ENCODE measurements at places on chromosomes 11 and 22.

DNA sequence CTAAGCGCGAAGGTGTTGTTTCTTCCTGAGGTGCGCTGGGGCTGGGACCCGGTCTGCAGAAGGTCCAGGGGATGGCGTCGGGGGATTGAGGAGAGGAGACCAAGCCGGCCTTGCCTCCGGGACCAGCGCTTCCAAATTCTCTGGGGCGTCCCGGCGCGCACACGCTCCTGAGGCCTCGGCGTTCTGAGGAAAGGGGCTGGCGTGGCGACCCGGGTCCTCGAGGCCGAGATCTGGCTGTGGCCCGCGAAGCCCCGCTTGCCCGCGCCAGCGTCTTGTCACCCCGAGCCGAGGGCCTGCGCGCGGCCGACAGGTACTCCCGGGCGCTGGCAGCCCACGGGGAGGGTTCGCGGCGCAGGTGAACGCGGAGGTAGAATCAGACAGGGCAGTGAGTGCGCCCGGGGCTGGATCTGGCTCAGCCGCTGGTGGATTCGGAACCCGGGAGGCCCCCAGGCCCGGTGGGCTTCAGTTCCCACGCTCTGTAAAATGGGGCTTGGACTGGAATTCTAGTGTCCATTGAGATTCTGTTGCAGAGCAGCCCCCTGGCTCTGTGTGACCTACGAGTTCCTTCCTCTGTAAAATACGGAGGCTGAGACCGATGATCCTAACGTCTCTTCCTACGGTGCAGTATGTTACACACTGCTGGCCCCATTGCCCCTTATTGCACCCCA lies 14.7 kb downstream of the SSH3 start:
- no peak for DNase-seq

DNA sequence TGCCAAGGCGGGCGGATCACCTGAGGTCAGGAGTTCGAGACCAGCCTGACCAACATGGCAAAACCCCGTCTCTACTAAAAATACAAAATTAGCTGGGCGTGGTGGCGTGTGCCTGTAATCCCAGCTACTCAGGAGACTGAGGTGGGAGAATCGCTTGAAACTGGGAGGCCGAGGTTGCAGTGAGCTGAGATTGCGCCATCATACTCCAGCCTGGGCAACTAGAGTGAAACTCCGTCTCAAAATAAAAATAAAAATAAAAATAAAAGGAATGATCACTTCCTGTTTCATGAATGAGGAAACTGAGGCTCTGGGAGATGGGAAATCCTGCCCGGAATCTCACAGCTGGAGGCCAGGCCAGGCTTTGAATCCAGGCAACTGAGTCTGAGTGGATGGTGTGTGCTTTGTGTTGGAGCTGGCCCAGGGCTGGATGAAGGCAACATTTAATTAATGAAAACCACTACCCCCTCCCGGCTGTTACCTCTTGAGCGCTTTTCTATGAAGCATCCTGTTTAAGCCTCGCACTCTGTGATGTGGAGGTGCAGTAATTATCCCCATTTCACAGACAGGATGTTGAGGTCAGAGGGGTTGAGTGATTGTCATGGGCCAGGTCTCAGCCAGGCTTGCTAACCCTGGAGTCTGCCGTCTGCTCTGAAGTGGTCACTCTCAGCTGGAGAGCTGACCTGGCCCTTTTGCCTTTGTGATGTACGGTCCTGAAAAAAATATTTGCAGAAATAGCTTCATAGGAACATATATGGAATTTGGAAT lies 27.8 kb downstream of the LRP5 start:
- no peak for DNase-seq

DNA sequence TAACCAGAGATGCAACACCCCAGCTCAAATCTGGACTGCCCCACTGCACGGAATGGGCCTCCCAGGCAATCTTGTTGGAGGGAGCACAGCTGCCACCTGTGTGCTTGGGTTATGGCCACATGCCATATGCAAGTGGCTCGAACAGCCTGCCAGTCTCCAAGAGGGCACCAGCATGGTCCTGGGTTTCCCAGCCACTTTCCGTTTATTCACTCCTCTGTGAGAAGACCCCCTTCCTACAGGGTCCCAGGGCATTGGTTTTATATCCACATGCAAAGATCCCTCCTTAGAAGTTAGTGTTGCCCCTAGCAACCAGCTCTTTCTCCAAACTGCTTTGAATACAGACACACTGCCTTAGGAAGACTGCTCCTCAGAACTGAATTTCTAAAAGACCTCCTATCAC lies 487.8 kb downstream of the BUD13 start:
- no peak for DNase-seq

DNA sequence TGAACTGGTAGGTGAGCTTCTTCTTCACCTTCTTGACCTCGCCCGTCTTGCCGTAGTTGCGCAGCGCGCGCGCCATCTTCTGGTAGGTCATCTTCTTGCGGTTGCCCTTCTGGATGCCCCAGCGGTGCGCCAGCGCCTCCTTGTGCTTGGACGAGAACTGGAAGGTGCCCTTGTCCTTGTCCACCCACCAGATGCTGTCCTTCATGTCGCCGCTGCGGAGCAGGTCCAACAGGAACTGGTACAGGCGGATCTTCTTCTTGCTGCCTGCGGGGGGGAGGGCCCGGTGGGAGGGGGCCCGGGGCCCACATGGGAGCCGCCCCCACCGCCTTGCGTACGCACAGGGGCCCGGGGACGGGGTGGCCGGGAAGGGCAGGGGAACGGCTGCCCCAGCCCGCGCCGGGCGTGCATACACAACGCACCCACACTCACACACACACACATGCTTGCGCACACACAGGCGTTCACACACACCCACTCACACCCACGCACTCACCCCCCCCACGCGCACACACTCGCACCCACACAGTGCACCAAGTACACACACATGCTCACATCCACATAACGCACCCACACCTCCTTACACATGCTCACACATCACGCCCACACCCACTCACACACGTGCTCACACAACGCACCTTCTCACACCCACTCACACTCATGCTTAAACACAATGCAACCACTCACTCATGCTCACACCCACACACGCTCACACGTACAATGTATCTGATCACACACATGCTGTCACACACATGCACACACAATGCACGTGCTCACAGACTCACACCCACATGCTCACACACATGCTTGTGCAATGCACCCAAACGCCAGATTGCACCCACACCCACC lies 3.0 kb upstream of the MYBPC3 start:
- DNase-seq = peak; percentile 92

DNA sequence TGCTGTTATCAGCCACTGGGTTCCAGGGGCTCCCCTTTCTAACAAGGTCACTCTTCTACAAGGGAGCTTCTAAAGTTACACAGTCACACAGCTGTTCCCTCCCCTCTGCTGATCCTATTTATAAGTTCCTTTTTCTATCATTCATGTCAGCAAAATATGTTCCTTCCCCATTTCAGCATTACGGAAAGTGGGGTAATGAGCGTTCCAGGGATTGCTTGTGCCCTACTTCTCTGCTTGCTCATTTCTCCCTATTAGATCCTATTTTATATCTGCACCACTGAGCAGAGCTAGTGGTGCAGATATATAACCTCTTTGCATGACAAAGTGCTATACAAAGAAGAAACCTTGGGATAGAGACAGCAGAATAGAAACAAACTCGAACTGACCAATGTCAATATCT lies 22.7 kb upstream of the PLEKHB1 start:
- DNase-seq = no peak

DNA sequence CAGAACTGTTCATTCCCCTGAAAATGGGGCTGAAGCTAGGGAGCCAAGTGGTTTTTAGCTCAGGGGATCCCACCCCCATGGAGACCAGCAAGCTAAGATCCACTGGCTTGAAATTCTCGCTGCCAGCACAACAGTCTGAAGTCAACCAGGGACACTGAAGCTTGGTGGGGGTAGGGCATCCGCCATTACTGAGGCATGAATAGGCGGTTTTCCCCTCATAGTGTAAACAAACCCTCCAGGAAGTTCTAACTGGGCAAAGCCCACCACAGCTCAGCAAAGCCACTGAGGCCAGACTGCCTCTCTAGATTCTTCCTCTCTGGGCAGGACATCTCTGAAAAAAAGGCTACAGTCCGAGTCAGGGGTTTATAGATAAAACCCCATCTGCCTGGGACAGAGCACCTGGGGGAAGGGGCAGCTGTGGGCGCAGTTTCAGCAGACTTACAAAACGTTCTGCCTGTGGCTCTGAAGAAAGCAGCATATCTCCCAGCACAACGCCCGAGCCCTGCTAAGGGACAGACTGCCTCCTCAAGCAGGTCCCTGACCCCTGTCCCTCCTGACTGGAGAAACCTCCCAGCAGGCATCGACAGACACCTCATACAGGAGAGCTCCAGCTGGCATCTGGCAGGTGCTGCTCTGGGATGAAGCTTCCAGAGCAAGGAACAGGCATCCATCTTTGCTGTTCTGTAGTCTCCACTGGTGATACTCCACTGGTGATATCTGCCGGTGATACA lies 32.7 kb downstream of the GAB4 start:
- peak; percentile 24 for DNase-seq

GRCh38 chr22:49296561-49296960 lies 531.1 kb downstream of the BRD1 start:
- peak; percentile 38 for DNase-seq

- DNase-seq = no peak
Observed at GRCh38 chr11:26276798-26277424, 55.0 kb upstream of the ANO3 start.

DNA sequence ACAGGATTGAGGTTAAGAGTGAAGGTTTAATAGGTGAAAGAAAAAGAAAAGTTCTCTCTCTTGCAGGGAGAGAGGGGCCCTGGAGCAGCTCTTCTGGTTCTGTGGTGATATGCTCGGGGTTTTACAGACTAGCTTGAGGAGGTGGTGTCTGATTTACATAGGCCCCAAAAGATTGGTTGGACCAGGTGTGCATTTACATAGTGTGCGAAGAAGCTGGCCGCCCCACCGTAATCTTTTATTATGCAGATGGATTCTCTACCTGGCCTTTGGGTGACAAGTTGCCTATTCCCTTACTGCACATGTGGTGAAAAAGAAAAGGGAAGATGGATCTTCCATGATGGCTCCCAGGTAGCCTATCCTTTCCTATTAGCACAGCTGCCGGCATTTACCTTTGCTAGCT lies 219.9 kb upstream of the GRIA4 start:
- no peak for DNase-seq

DNA sequence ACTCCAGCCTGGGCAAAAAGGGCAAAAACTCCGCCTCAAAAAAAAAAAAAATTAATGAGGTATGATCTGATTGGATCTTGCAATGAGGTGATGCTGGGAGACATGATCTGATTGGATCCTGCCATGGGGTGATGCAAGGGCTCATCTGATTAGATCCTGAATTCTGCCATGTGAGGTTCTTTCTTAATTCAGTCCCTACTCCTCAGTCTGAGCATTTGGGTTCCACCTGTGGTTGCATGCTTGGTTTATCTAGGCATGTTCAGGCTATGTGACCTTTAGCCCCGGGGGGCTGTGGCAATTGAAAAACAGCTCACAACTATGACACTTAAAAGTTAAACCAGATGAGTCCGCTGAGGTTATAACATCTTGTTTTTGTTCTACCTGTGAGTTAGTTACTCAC lies 4.8 kb upstream of the TRIM6 start:
- no peak for DNase-seq

DNA sequence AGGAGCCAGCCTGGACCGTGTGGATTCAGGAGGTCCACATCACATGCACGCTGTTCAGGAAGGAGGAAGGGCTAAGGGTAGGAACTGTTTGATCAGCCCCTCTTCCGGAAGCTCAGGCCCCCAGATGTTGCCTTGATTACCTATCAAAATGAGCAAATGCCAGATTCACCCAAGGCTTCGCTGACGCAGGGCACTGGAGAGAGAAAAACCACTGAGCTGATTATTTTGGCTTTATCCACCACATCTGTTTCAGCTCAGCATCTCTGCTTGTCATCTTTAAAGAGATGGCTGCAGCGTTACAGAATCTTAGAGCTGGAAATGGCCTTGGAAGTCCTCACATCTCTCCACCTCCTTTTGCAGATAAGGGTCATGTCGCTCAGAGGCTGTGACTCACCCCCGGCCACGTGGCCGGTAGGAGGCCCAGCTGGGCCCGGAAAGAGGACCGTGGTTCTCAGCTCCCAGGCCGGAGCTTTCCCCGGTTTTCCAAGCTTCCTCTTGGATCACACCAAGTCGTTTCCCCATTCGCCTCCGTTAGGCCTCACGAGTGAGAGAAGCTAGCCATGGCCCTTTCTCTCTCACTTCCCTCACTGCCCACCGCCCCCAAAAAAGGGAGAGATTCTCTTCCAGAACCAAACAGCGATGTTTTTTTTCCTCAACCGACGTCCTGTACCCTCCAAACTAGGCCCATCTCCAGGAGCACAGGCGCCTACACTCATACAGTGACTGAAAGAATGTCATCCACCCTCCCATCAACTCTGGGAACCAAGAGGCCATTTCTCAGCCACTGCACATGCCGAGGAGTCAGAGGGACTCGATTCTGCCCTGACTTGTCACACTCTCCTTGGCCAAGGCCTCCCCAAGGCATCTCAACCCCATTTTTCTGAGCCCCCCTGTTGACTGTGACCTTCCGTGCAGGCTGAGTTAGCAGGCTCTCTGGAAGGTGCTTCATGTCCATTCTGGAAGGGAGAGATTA lies 37.6 kb downstream of the LIF start:
- DNase-seq = peak; percentile 88

GRCh38 chr11:21615955-21616371 lies 576.9 kb upstream of the ANO5 start:
- no peak for DNase-seq

GRCh38 chr11:100715165-100715761 lies 28.2 kb downstream of the ARHGAP42 start:
- DNase-seq = no peak

DNA sequence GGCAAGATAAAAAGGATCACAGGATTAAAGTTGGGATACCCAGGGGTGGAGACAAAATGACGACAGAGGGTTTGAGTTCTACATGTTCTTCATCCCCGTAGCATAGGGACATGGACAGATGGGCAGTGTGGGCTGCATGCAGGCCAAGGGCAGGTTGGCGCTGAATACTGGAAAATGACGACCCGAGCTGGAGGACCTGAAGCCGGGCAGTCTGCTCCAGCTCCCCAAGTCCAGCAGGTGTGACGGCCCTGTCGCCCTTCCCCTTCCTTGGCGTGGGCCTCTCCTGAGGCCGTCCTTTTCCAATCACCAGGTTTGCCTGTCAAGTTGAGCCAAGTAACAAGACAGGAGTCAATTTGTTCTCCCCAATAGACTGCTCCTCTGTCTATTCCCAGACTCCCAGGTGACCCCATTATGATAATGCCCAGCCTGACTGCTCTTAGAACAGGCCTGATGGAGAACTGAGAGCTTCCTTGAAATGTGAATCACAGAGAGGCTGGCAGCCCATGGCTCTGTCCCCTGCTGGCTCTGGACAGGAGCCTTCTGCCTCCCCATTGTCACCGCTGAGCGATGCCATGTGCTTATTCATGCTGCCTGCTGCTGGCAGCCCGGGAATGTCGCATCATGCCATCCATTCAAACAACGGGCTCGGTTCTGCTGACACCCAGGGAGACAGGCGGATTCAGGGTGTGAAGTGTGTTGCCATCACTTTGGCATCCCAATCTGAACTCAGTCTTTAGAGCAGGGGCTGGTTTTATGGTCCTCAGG lies 392.1 kb downstream of the NTM start:
- no peak for DNase-seq

All from coronary artery (tissue), 2 donors.